IPS DF 6.9 (cell line): ENCODE measurements at places on chromosomes 12 and 14.

DNA sequence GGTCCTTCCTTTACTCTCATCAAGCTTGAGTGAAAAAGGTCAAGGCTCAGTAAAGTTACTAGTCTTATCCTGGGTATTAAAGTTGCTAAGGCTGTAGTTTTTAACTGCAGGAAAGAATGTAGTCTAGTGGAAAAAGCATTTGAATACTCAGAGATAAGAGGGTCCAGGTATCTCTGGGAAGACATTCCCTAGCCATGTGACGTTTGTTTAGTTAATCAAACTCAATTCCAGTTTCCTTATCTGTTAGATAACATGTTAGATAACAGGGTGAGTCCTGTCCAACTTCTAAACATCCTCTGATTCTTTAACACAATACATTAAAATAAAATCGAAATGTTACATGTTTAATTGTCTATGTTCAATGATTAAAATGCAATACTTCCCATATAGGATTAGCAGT is 720.7 kb upstream of the LMO3 start:
- DNase-seq, result no peak

DNA sequence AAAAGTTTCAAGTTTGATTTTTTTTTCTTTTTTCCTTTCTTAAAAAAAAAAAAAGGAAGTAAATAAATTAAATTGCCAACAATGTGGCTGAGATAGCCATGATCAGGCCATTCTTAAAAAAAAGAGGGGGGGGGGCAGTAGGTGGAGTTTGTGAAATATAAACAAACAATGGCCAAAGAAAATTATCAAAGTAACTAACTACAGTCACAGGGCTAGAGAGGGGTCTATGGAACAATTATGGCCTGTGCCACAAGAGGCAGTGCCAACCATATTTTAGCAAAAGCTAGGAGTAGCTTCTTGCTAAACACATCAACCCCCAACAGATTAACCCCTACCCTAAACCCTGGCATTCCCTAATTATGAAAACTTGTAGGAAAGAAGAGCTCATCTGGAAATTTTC is 16.2 kb upstream of the SMARCC2 start:
- DNase-seq, result no peak

GRCh38 chr12:80293759-80294158 is 150.3 kb upstream of the PTPRQ start:
- DNase-seq, result no peak

DNA sequence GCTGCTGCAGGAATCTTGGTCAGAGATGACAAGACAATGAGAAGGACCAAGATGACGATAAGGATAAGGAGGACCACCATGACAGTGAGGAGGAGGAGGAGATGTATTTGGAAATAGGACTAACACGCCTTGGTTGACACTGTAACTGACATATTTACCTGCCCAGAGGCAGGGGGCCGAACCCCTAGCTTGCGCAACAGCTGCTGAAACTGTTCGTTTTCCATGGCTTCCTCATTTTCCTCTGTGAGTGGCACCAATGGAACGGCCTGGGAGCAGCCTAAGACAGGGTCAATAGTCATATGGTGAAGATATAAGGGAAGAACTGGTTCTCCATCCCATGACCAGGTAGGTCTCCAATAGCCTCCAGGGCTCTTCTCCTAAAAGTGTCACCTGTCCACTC is 28.8 kb downstream of the TIMELESS start:
- no peak for DNase-seq

DNA sequence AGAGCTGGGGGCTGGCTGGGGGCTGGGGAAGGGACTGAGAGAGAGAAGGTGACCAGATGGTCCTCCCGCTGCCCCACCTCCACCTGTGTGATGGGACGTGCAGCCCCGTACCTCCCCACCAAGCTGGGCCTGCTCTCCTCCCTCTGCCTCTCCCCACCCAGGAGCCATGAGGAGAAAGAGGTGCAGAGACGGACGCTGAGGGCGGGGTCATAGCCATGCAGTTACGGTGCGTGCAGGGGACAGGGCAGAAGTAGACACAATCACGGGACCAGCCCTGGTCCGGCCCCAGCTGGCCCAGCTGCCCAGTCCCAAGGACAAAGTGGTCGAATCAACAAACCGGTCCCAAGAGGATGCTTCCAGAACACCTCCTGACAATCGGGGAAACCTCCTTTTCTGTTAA is 33.2 kb downstream of the RFLNA start:
- no peak for DNase-seq

GRCh38 chr12:8037947-8038346 is 5.4 kb downstream of the FOXJ2 start:
- no peak for DNase-seq

GRCh38 chr14:54050759-54051158 is 94.1 kb upstream of the BMP4 start:
- no peak for DNase-seq

- DNase-seq, result no peak
Measured at GRCh38 chr12:20376984-20377383, 8.6 kb downstream of the PDE3A start.

GRCh38 chr14:36510078-36510799 is 9.8 kb downstream of the NKX2-1 start:
- DNase-seq, result no peak

DNA sequence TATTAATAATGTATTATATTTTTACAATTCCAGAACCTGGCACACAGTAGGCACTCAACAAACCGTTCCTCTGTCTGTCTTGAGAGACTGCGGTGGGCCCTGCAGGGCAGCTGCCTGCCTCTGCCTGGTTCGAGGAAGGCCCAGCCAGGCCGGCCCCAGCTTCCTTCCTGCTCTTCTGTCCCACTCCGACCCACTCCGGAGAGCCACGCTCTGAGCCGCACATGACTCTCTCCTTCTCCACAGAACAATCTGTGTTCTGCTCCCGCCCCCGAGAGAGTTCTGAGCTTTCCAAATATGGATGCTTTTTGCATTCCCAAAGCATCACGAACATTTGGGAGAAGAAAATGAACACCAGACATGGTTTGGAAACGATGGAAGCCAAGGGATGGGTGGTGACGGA is 57.3 kb downstream of the TTC7B start:
- no peak for DNase-seq

GRCh38 chr12:130872179-130873096 is 572 bp downstream of the RAN start:
- no peak for DNase-seq

GRCh38 chr12:3614806-3615466 is 123.9 kb downstream of the PRMT8 start:
- DNase-seq, result no peak

DNA sequence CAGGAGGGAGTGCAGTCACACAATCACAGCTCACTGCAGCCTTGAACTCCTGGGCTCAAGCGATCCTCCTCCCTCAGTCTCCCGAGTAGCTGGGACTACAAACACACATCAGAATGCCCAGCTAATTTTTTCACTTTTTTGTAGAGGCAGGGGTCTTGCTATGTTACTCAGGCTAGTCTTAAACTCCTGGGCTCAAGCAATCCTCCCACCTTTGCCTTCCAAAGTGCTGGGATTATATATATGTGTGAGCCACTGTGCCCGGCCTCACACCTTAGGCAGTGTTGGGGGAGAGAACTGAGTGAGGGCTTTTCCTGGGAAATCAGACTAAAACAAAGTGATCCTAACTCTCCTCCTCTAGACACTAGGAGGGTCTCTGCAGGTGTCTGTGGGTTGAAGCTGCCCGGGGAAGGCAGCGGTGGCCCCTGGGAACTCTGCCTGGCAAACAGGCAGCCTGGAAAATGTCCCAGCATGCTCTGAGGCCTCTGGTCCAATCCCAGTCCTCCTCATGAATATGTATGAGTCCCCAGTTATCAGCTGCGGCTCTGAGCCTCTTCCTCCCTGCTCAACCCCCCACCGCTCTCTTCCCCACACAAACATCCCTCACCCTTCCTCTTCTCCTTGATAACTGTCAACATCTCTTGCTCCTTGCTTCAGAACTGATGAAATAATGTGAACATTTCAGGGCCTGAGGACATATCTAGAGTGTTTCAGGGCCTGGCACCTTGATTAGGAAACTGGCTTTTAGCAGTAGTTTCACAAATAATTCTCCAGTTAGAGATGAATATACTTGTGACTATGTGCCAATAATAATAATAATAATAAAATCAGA is 7.9 kb upstream of the NAA25 start:
- no peak for DNase-seq

DNA sequence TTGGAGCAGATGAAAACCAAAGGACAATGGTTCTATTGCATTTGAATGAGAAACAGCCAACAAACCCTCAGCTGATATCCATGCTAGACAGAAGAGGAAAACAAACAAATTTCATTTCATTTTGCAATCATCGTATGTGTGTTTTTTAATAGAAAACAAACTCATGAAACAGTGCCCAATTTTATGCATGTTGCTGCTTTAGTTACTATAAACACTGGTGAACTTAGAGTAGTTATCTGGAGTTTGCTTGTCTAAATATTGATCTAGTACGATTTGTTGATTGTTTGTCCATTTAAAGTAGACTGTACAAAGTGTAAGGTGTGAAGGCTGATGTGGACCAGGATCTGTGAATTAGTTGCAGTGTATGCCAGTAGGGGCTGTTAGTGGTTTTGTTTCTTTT is 166.6 kb downstream of the KITLG start:
- DNase-seq, result no peak

GRCh38 chr12:69984241-69984640 is 159.2 kb downstream of the MYRFL start:
- no peak for DNase-seq

DNA sequence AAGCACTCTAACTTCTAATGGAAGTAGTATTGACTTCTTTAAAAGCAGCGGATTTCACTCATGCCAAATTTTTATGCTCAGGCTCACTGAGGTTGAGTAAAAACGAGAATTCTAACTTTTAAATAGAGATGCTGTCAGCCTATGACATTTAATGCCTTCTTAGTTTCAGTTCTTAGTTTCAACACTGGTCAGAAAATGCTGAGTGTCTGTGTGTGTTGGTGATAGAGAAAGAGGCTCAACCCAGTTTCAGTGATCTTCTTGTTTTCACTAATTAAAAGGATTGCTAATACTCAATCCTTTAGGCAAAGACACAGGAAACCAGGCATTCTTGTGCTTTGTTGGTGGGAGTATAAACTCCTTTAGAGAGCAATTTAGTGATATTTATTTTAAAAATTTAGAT is 31.0 kb downstream of the PEBP1 start:
- no peak for DNase-seq

DNA sequence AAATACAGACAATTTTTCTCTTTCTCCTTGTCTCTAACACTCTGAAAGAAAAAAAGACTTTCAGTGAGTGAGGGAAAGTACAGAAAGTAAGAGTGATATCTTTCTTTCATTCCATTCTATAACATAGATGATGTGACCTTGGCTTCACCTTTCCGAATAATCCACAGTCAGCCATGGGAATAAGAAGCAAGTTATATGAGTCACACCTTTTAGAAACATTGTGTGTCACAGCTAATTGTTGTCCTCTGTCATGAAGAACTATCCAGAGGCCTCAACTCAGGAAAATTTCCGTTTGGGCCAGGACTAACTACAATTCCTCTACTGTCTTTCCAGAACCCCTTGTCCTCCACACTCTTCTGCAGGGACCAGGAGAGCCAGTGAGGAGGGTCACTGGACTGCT is 209.7 kb upstream of the FAR2 start:
- DNase-seq, result no peak

DNA sequence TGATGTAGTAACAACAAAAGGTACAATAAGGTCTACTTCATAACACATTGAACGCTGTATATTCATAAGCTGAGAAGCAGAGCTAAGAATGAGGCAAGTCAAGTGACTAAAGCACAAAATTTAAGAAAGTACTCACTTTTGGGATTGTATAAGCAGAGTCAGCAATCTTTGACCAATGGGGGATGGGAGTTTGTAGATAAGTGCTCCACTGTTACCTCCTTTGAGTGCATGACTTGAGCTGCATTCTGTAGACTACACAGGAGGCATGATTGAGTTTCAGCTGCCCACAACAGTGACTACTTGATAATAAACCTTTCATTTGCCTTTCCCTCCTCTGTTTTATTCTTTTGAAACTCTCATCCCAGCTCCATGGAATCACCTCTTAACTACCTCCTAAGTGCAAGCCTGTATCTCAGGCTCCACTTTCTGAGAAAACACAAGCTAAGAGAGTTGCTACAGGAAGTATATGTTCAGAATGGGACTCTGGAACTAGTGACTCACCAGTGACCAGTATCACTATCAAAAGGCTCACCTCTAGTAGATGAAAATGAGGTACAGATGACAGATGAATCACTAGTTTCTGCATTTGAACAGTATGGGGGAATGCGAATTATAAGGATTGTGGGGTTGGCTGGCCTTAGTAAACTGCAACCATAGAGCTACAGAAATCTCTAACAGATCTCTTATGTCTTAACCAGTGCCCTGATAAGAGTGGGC is 49.2 kb downstream of the SLC35F4 start:
- DNase-seq, result no peak

DNA sequence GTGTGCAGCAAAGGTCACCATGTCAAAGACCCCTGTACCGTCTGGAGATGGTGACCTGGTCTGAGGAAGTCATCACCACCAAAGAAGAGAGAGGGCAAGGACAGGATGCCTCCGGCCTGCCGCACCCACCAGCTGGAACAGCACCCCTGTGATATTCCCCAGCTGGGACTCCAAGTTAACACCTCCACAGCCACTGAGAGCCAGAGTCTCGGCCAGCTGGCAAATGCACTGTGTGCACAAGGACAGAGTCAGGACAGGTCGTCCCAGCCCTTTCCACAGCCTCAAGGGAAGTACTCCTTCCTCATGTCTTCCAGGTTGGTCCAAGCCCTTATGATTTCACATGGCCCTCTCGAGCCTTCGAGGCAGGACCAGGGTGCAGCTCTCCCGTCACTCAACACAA is 19.3 kb upstream of the FKBP4 start:
- no peak for DNase-seq

DNA sequence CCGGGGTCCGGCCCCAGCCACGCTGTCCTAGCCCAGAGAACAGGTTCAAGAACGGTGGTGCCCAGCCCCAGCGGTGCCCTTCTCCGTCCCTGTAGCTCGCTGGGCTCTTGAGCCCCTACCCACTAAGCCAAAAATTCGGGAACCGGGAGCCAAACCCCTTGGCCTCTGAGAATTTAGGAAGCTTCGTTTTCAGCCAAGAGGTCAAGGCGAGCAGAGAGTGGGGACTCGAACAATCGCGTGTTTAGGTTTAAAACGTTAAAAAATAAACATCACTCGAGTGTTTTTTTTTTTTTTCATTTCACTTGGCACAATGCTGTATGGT is 6.2 kb downstream of the SIX1 start:
- no peak for DNase-seq
